Activated T-helper 1 cell treated with anti-CD3 and anti-CD28 coated beads, Interleukin-12 subunit alpha, Interleukin-12 subunit beta, Interleukin-2, Interleukin-4 antibody, amounts not matched to agents 30 ng/mL and 10 ng/mL and 1 ng/mL, durations not matched to agents 14 hours and 24 hours and 36 hours (primary cell): ENCODE measurements at places on chromosomes 12 and 14. TPM values are rescaled to one million over a fixed set of nuclear protein-coding genes. Genes with fewer than 3 reads are reported as not detected.

DNA sequence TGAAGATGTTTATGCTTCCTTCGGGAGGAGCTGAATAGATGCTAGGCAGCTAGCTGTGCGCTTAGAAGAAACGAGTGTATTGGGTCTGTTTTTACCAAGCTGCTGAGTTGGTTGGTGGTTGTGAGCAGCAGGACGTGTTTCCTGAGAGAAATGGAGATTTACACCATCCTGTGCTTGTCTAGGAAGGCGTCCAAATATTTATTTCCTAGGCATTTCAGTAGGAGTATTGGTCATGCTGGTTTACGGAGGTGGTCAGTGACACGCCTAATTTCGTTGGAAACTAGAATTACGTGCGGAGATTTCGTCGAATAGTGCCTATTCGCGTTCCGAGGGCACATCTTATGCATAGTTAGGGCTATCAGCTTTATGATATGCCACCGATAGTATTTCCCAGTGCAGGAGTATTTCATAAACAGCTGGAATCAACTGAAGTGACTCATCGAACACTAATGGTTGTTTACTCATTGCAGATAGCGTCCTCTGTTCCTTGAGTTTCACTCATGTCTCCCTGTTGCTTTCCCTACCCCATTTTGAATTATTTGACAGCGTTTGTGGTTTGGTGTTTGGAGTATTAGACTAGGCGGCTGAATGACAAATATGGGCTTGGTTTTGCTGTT, 780 bp downstream of the TBC1D15 start:
- H3K4me1 ChIP-seq, result peaks cover 34% of the 10 kb centered on the region
- DNase-seq, result peak; percentile 10

GRCh38 chr14:48725051-48725734, 861.0 kb downstream of the RPS29 start:
- H3K4me3 ChIP-seq, result no peak overlapping the region
- no peak for DNase-seq
- no peaks in the 10 kb centered on the region for H3K36me3 ChIP-seq
- no peaks in the 10 kb centered on the region for H3K4me1 ChIP-seq

- no peak for DNase-seq
- H3K4me1 ChIP-seq, result no peaks in the 10 kb centered on the region
- no peak overlapping the region for H3K27ac ChIP-seq
- H3K4me3 ChIP-seq, result no peak overlapping the region
- H3K36me3 ChIP-seq, result no peaks in the 10 kb centered on the region
- H3K27me3 ChIP-seq, result no peaks in the 10 kb centered on the region
Measured at GRCh38 chr14:48229091-48229490, 553.7 kb upstream of the MDGA2 start.

- no peak overlapping the region for H3K4me3 ChIP-seq
- no peaks in the 10 kb centered on the region for H3K4me1 ChIP-seq
- no peaks in the 10 kb centered on the region for H3K36me3 ChIP-seq
Measured at GRCh38 chr12:14635776-14636175, 60.6 kb downstream of the GUCY2C start.

DNA sequence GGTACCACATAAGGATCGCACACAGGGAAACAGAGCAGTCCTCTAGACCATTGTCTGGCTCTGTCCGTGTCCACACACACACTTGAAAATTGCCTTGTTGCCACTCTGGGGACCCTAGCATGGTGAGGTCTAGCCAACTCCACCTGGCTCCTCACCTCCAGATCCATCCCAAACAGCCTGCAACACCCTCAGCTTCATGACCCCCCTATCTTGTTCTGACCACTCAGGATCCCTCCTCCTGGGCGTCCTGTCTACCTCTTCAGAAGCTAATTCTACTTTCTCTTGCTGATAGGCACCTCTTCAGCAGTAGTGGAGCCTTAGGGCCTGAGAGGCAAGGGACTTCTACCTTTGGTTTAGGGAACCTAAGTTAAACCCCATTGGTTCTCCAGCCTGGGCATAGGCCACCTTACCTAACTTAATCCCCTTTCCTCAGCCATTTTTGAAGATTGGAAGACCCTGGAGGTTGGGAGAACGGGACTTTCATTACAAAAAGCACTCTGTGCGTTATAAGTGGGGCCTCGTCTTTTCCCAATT, 697 bp upstream of the HOXC5 start:
- peaks cover 79% of the 10 kb centered on the region for H3K27me3 ChIP-seq
- H3K4me3 ChIP-seq, result no peak overlapping the region
- H3K36me3 ChIP-seq, result no peaks in the 10 kb centered on the region

DNA sequence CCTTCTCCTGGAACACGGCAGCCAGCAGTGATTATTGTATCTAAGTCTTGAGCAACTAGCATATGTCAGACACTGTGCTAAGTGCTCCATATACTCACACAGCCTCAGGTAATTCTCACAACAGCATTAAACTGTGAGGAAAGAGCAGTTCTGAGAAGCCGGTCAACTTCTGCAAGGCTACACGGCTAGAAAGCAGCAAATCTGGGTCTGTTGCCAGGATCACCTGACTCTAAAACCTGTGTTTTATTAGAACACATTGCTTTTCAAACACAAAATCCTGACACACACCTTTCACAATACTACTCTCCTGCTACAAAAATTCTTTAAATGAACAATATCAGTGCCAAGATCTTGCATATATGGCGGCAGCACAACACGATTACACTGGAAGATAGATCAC, 49.8 kb upstream of the CRACR2A start:
- peaks cover 12% of the 10 kb centered on the region for H3K36me3 ChIP-seq
- no peaks in the 10 kb centered on the region for H3K4me1 ChIP-seq
- H3K4me3 ChIP-seq, result no peak overlapping the region

- H3K27me3 ChIP-seq, result no peaks in the 10 kb centered on the region
- no peak for DNase-seq
- H3K27ac ChIP-seq, result peak overlapping the region; percentile 95
- H3K4me3 ChIP-seq, result peak overlapping the region; percentile 74
Measured at GRCh38 chr12:108689314-108690190, 41.8 kb downstream of the CORO1C start.

DNA sequence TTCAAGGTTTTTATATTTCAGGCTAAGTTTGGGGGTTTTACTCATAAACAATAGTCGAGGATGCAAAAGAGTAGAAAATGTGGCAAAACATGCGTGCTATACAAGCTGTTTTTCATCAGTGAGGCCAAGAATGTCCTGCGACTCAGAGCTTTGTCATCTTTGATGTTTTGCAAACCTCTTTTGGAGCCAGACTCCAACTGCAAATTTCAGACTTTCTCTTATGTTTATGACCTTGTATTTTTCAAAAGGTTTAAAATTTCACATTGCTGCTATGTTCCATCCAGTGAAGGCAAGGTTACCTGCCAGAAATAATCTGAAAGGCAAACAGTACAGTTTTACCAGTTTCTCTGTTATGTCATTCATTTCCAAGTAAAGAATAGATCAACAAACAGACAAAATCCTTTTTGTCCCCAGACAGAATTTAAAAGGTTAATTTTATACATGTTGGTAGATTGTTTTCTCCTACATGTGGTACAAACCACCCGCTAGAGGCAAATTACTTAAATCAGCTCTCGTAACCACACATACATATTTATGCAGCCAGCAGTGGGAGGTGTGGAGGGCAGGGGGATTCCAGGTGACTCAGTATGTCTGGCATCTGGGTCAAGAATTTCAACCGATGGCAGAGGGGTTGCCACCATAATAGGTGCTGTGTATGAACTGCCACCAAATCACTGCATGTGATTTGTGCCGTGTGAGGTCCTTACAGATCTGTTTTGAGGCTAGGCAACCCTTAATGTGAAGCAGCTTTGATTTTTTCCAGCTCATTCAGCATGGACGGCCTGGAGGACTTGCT, 119.8 kb upstream of the CPM start:
- no peaks in the 10 kb centered on the region for H3K27me3 ChIP-seq
- peaks cover 40% of the 10 kb centered on the region for H3K4me1 ChIP-seq
- H3K36me3 ChIP-seq, result peaks cover 2% of the 10 kb centered on the region
- peak overlapping the region; percentile 62 for H3K27ac ChIP-seq
- peak; percentile 21 for DNase-seq

Gene KRT4
- total RNA-seq, result not detected in 2 replicates

Gene LRIG3
- not detected in 2 replicates for total RNA-seq

Gene COX8C
- not detected in 2 replicates for total RNA-seq

Gene RNF212B
- total RNA-seq, result not detected in 2 replicates

Gene ASPG
- not detected in 2 replicates for total RNA-seq

Gene LTA4H
- total RNA-seq, result 57.3 and 59.6 TPM in 2 replicates
